CD4-positive, alpha-beta T cell treated with Interleukin-17A for 1 hour (primary cell): ENCODE measurements at places on chromosomes 5 and 9.

DNA sequence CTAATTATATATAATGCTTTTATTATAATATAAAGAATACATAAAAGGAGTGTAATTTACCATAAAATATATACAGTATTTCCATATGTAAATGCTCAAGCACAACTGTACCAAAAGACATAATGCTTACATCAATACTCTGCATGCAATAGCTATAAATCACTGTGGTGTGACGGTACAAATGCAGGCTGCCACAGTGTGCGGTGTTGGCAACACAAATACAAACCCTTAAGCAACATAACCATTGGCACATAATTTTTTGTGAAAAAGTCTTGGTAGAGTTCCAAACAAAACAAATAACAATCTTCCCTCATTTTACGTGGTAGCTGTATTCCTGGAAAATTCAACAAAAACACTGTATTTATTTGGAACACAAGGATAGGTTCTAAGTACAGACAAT, 1.9 kb upstream of the SHISAL2B start:
- no peak for DNase-seq

GRCh38 chr9:128062279-128062678, 4.8 kb downstream of the NAIF1 start:
- DNase-seq = no peak

- DNase-seq = no peak
Observed at GRCh38 chr5:147481874-147482705, 27.8 kb downstream of the DPYSL3 start.

GRCh38 chr9:78671785-78672184, 374.9 kb downstream of the PSAT1 start:
- no peak for DNase-seq

DNA sequence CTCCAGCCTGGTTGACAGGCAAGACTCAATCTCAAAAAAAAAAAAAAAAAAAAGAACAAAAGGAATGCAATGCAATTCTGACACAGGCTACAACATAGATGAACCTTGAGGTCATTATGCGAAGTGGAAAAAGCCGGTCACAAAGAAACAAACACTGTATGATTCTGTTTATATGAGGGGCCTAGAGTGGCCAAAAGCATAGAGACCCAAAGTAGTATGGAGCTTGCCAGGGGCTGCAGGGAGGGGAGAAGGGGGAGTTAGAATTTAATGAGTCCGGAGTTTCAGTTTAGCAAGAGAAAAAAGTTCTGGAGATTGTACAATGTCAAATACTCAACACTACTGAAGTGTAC, 33.2 kb upstream of the ASS1 start:
- no peak for DNase-seq
